ENCODE measurements at places on chromosomes 3 and 15. TPM values are rescaled to one million over a fixed set of nuclear protein-coding genes. Genes with fewer than 3 reads are reported as not detected.

P2RY1 gene
- not detected for total RNA-seq

DNA sequence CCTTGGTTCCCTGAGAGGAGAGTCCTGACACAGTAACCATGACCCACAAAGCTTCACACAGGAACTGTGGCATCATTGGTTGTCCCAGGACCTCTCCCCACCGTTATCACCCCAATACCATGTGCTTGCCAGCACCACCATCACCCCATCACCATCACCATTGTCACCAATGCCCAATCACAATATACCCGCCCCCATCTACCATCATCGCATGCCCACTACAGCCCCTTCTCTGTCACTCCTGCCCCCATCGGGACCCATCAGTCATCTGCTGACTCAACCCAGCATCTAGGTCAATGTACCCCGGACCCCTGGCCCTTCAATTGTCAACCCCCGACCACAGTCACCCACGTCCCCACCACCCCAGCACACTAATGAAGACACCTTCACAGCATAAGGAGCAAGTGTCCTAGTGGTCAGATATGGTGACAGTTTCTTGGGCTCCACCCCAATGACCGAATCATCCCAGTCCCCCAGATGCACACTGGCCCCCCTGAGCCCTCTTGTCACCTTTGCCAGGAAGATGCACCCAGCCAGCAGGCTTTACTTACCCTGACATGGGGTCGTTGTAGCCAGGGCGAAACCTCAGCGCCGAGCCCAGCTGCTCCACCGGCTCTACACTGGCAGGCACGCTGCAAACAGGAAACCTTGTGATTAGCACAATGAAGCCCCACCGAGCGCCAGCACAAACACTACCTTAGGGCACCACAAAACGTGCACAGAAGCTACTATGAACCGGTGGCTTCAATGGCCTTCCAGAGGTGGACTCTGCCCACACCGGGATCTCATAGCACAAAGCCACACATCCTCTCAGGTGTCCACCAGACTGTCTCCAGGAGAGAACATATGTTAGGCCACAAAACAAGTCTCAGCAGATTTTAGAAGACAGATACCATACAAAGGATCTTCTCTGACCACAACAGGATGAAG is 25.1 kb downstream of the SHISA5 start:
- peak; percentile 50 for DNase-seq

SECISBP2L gene
- 34.0 TPM for total RNA-seq

DNA sequence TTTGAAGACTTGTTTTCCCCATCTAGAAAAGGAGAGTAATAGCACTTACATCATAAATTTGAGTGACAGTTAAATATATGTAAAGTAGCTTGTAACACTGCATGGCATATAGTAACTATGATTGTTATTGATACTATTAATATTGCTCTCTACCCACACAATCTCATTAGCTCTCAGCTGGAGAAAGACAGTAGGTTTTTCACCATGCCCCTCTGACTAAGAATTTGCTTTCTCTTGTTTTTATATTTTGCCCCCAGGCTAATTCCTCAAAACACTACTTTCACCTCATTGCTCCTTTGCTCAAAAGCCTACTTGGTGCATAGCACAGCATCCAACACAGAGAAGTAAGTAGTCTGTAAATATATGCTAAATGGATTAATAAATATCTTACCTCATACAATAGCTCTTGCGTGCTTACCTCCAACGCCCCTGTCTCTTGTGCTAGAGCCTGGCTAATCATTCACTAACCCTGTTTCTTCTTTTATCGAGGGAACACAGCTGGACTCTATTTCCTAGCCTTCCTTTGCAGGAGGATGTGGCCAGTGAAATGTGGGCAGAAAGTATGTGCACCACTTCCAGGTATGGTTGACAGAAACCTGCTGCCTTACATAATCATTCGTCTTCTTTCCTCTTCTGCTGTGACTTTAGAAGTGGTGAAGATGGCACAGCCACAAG is 190.0 kb downstream of the PLCH1 start:
- peak; percentile 50 for DNase-seq

ZKSCAN7 gene
- total RNA-seq: not detected

- DNase-seq: no peak
Observed at GRCh38 chr3:66531256-66531655, 30.4 kb upstream of the LRIG1 start.

SELENOT gene
- 70.1 TPM for total RNA-seq

GP9 gene
- not detected for total RNA-seq

COL8A1 gene
- total RNA-seq: 0.20 TPM

DNA sequence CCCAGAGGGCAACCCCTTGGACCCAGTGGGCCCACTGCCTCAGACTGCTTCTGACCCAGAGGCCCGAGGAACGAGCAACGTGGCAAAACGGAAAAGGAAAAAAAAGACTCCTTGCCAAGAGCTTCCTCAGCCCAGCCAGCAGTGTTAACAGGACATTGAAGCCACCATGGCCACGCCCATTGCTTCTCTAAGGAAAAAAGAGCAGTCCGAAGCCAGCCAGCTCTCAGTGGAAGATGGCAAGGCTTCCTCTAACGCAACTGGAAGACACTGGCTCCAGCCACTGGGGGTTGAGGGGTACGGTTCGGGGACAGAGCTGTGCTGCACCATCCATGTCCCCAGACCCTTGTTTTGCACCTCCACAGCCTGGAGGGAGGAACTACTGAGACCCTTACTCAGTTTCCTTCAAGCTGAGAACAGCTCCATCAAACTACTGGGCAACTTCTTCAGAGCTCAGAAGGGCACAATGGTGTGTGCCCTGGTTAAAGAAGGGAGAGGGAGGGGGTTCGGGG is 10.7 kb downstream of the BMF start:
- DNase-seq: peak; percentile 70

DNA sequence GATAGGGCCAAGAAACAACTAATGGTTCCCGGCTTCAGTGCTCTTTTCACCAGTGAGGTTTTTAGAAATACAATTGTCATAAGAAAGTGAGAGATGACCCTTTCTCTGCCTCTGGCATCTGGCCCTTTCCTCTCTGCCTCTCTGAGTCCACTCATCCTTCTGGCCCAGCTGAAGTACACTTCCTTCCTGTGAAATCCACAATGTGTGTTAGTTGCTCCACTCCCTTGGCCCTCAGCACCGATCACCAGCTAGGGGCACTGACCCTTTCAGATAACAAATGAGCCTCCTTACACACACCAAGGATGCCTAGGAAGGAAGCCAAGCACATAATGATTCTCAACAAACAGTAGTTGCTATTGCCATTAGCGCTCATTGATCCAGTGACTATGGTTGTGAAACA is 2.9 kb upstream of the CAV3 start:
- DNase-seq: no peak

GRCh38 chr3:94001191-94001590 is 21.2 kb downstream of the ARL13B start:
- DNase-seq: no peak

DNA sequence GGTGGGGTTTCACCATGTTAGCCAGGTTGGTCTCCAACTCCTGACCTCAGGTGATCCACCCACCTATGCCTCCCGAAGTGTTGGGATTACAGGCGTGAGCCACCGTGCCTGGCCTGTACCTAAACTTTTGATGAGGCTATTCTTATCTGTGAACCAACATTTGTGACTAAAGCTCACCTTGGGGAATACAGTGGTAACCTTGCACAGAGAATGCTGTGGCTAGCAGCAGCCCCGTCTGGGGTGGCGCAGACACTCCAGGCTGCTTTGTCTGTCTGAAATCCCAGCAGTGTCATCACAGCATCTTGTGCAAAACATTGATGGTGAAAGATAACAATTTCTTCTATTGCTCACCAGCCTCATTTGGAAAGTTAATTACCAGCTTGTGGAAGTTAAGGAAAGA is 58.9 kb downstream of the CMTM8 start:
- no peak for DNase-seq

HACD2 gene
- 18.0 TPM for total RNA-seq

- DNase-seq: peak; percentile 3
Observed at GRCh38 chr3:53996141-53996874, 104.6 kb upstream of the SELENOK start.

DNA sequence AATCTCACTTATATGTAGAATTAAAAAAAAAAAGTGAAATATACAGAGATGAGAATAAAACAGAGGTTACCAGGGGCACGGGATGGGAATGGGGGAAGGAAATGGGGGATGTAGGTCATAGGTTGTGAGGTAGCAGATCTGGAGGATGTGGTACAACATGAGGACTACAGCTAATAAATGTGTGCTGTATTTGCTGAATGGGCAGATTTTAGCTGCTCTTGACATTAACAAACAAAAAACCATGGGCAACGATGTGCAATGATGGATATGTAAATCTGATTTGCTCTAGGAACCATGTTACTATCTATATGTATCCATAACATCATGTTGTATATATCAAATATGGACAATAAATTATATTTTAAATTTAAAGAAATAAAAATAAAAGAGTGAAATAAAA is 87.4 kb downstream of the FGF12 start:
- DNase-seq: no peak

GP5 gene
- total RNA-seq: not detected

GPR160 gene
- total RNA-seq: 115 TPM

SI gene
- not detected for total RNA-seq

- DNase-seq: no peak
Observed at GRCh38 chr15:83694536-83694935, 40.6 kb downstream of the ADAMTSL3 start.

CCDC54 gene
- not detected for total RNA-seq

DNA sequence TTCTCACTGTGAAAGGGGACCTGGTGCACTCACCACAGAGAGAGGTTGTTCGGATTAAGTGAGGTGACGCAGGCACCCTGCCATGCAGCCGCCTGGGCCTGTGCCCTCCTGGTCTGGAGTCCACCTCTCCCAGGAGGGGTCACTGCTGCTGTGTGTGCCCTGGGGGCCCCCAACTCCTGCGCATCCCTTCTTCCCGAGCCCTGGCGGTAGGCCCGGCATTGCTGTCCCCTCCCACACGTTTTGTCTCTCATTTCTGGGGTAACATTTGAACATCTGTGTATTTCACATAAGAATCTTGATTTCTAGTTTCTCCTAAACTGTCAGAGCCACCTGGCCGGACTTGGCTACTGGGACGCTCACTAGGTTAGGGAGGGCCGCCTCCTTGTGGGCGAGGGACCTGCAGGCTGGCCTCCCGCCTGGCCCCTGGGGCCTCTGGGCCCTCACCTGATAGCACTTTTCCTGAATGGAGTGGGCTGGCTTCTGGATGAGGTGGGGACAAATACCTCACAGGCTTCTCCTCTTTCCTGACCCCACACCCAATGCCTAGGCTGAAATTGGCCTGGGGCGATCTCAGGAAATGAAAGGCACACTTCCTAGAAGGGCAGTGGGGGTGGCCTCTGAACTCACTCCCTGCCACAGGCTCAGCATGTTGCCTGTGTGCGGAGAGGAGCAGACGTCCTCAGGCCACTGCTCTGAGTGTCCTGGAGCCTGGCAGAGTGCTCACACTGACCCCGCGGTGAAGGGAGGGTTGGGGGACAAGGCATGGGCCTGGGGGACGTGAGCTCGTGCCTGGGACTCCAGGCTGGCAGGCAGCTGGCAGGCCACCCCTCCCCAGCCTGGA is 104.2 kb upstream of the PRR23E start:
- DNase-seq: no peak

GRCh38 chr15:22839046-22839695 is 705 bp downstream of the NIPA2 start:
- DNase-seq: peak; percentile 72

GRCh38 chr3:55963601-55964000 is 476.5 kb upstream of the WNT5A start:
- no peak for DNase-seq

GRCh38 chr3:184156522-184156955 is 1.4 kb downstream of the DVL3 start:
- no peak for DNase-seq

DNA sequence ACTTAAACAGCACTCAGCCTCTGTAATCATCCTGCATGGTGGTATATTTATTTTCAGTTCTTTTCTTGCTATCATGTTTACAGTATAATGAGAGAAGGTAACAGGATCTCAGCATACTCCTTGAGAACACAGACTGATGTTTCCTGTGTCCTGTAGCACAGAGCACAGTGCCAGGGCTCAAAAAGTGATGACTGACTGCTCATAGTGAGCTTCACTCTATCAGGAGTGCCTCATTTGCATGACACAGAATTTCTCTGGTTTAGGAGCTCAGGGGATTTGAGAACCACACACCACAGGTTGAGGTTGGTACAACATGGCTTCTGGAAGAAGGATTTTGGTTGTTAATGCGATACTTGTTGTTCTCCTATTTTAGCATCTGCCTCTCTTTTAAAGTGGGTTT is 68.5 kb upstream of the SLC2A2 start:
- no peak for DNase-seq

GRCh38 chr3:49020330-49021212 is 1.4 kb upstream of the NDUFAF3 start:
- peak; percentile 71 for DNase-seq

GRCh38 chr15:76376029-76376428 is 39.5 kb downstream of the ISL2 start:
- no peak for DNase-seq

- DNase-seq: no peak
Observed at GRCh38 chr3:71893702-71894479, 108.9 kb upstream of the PROK2 start.

MELTF gene
- 13.8 TPM for total RNA-seq

CNTN6 gene
- total RNA-seq: not detected

STARD9 gene
- total RNA-seq: 9.4 TPM

GRCh38 chr3:71062952-71063772 is 520.4 kb downstream of the FOXP1 start:
- DNase-seq: no peak

GRCh38 chr3:40875581-40875980 is 323.7 kb upstream of the CTNNB1 start:
- no peak for DNase-seq

- DNase-seq: peak; percentile 44
Observed at GRCh38 chr3:195094191-195094921, 176.6 kb downstream of the XXYLT1 start.

CHRNA3 gene
- not detected for total RNA-seq

GRCh38 chr15:69920221-69920620 is 177.5 kb downstream of the TLE3 start:
- peak; percentile 38 for DNase-seq

KCNMB2 gene
- not detected for total RNA-seq

DNA sequence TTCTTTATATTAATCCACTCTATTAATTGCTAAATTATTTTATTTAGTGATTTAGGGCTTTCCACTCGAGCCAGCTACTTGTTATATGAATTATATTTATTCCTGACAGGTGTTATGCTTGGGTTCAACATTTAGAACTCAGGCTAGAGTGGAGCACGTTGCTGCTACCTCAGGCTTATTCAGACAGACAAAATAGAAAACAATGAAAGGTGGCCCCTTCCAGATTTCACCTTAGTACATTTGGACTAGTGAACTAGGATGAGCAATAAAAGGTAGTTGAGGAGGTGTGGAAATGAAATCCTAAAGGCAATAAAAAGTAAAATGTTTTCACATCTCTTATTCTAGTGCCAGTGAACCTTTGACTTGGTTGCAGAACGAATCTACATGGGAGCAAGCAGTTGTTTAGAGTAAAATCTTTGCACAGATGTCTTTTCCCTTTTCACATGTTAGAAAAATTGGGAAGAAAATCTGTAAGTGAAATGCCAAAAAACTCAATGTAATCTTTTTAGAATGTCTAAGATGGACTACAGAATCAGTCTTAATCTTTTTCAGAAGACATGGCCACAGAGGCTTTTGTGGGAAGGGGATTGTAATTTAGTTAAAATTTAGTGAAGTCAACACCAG is 63.8 kb downstream of the AKAP13 start:
- DNase-seq: no peak

- DNase-seq: no peak
Observed at GRCh38 chr15:59887211-59887610, 116.9 kb upstream of the FOXB1 start.

GRCh38 chr3:25575001-25575400 is 89.7 kb downstream of the TOP2B start:
- DNase-seq: no peak

BFSP2 gene
- 19.2 TPM for total RNA-seq

GRCh38 chr15:93900476-93901400 is 330.6 kb upstream of the MCTP2 start:
- DNase-seq: no peak
